ENCODE measurements at places on chromosomes 6 and 20.

GRCh38 chr20:63066506-63067265, 59.9 kb upstream of the BHLHE23 start:
- no peak for DNase-seq

- DNase-seq = no peak
Observed at GRCh38 chr6:161268531-161269210, 5.2 kb downstream of the AGPAT4 start.

DNA sequence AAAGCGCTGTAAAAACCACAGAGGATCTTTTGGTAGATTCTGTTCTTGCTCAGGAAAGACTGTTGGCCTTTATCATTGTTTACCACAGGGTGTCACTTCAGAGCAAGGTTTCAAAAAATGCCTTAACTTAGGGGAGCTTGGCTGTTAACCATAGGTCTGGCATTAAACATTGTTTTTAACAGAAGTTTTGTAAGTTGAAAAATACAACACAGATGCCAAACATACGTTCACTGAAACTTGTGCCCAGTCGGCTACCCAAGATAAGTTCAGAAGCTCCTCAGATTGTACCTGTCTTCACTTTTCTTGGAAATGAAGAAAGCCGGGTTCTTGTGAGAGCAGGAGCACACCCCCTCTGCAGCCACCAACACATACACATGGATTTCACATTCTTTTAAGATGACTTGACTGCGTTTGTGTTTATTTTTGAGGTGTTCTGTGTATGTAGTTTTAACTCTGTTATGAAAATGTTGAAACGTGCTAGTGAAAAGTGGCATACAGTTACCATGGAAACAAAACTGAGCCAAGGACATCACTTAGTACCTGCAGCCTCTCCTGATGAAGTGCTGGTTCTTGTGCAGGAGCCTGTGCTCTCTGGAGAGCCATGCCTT, 64.9 kb downstream of the SYCP2L start:
- no peak for DNase-seq

GRCh38 chr20:40368876-40369275, 320.2 kb downstream of the MAFB start:
- no peak for DNase-seq

DNA sequence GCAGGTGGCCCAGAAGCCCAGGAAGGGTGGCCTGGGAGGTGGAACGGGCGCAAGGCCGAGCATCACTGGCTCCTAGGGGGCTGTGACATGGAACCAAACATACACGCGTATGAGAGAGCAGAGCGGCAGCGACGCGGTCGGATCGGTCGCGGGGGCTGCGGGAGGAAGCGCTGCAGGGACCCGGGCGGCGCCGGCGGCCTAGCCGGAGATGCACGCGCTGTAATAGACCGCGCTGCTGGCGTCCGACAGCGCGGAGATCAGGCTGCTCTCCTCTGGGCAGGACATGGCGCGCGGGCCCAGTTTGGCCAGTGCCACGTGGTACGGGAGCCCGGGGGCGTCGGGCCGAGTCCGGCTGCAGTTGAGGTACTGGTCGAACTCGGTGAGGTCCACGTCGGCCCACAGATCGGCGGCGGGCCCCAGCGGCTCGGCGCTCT, 1.5 kb downstream of the SOX18 start:
- no peak for DNase-seq

DNA sequence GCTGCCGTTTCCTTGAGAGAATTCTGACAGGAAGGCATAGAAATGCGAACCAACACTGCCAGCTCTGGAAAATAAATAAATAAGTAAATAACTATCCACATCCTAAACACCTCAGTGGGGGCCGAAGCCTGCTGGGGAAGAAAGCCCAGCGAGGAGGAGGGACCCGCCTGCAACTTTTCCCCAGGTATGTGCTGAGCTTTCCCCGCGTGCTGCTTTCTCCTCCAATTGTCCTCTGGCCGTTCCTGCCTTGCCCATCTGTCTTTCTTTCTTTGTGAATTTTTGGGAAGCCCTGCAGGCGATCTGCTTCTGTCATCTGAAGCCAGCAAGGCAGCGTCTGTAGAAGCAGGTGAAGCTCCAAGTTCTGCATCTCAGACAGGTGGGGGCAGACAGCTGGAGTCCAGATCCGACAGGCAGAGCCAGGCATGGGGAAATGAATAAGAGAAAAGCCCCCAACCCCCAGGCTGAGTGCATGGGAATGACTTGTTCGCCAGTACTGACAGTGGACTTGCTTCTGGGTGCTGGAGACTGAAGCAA, 49.2 kb upstream of the IL17A start:
- DNase-seq = no peak

- no peak for DNase-seq
Observed at GRCh38 chr6:158765499-158766068, 53.6 kb downstream of the EZR start.

- no peak for DNase-seq
Observed at GRCh38 chr6:51025082-51025777, 206.6 kb downstream of the TFAP2B start.

- DNase-seq = no peak
Observed at GRCh38 chr20:49603209-49603627, 35.3 kb upstream of the PTGIS start.

GRCh38 chr20:45097485-45098102, 3.3 kb downstream of the KCNS1 start:
- DNase-seq = no peak

GRCh38 chr6:47836639-47837038, 54.8 kb downstream of the OPN5 start:
- no peak for DNase-seq

GRCh38 chr20:44646641-44647274, 4.7 kb downstream of the ADA start:
- DNase-seq = no peak

DNA sequence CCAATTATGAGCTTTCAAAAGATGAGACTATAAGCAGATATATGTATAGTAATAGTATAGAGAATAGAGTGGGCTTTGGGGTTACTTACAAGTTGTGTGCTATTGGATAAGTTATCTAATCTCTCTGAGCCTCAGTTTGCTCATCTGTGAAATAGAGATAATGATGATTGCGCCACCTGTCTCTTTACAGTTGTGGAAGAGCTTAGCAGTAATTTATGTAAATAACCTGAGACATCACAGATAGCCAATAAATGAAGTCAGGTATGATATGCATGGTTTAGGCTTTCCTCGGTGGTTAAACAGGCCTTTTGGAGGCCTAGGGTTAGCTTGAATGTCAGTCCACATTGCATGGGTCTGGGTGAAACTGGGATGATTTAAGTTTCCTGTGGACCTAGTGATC, 29.8 kb upstream of the SCUBE3 start:
- no peak for DNase-seq

- DNase-seq = no peak
Observed at GRCh38 chr6:6660339-6661045, 72.0 kb downstream of the LY86 start.

GRCh38 chr6:25334793-25335192, 55.6 kb downstream of the CARMIL1 start:
- no peak for DNase-seq

DNA sequence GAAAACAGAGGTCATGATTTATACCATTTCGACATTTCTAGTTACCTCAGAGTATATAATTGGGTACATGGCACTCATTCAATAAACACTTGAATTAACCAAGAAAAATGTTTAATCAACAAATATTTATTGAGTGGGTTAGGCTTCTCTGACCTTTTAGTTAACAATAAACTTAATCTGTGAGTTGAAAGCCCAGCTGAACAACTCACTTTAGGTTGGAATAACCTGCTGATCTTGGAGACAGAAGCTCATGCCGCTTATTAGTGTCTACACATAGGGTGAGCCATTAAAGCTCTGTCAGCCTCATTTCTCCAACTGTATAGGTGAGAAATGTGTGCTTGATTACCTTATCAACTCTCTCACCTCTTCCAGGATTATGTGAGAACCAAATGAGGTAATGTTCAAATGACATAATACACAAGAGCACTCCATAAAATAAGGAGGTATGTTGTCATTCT, 98.2 kb upstream of the DTNBP1 start:
- DNase-seq = no peak

GRCh38 chr6:42106112-42107023, 36.1 kb downstream of the C6orf132 start:
- DNase-seq = no peak

GRCh38 chr6:153790048-153790447, 249.0 kb upstream of the OPRM1 start:
- DNase-seq = no peak

GRCh38 chr6:105911106-105911629, 175.0 kb upstream of the PRDM1 start:
- DNase-seq = no peak

DNA sequence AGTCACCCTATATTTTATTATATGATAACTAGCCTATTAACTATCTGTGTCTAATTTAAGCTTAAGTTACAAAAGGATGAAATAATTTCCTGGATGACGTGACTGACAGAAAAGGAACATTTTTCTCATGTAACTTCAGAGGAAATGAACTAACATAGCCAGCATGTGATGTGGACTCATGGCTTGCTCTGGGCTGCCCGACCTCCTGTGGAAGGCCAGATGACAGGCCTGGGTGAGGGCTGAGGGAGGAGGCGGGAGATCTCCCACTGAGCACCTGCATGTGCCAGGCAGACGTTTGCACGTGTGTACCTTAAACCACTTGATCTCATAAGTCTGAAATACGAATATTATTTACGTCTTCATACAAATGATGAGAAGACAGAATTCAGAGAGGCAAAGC, 321.1 kb downstream of the SYNE1 start:
- no peak for DNase-seq

DNA sequence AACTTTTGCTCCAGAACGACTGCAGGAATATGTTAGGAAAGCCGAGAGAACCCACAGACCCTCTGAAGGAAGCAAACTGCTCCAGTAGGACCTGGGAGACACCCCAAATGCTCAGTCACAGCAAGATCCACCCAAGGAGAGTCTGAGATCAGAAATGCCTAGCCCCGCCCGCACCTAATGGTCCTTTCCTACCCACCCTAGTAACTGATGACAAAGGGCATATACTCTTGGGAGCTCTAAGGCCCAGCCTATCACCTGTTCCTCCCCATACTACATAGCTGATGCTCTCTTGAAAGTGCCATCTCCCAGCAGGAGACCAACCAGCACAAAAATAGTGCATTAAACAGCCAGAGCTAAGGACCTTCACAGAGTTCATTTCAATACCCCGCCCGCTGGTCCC, 67.6 kb downstream of the CD2AP start:
- DNase-seq = no peak

- no peak for DNase-seq
Observed at GRCh38 chr20:51456511-51457509, 85.7 kb downstream of the NFATC2 start.

GRCh38 chr6:73983367-73983766, 287.4 kb downstream of the CD109 start:
- DNase-seq = no peak

- no peak for DNase-seq
Observed at GRCh38 chr6:5763407-5763806, 243.3 kb downstream of the NRN1 start.
